Vagina (tissue), 2 donors: ENCODE measurements at places on chromosomes 2 and 18.

- H3K4me1 ChIP-seq: no peaks in the 10 kb centered on the region
- no peak overlapping the region for H3K4me3 ChIP-seq
- no peaks in the 10 kb centered on the region for H3K27me3 ChIP-seq
- DNase-seq: no peak
- H3K27ac ChIP-seq: no peak overlapping the region
These were observed 8.7 kb upstream of the RPRD1A start for GRCh38 chr18:36075862-36076587.

DNA sequence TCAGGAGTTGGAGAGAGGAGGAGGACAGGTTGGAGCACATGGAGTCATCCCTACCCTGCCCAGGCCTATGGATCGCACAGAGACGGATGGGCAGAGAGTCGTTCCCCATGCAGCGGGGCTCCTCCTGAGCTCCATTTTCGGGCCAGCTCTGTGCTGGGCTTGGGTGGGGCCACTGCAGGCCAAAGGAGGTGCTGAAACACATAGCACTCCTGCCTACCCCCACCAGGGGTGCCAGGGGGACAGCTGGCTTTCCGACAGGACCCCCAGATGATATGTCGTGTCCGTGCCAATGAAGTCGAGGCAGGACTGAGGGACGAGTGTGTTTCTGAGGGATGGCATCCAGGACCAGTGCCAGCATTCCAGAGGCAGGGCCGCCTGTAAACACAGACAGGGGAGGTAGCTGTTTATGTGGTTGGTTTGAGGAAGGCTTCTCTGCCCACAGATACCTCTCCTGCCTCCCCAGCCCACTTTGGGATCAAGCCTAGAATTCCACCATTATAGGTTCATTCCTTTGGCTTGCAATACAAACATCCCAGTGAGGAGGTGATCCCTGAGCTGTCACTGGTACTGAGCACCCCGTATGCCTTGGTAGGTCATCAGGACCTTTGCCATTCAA is 116.6 kb downstream of the GLI2 start:
- peaks cover 18% of the 10 kb centered on the region for H3K4me1 ChIP-seq
- no peak overlapping the region for H3K4me3 ChIP-seq
- no peak overlapping the region for H3K27ac ChIP-seq
- no peaks in the 10 kb centered on the region for H3K36me3 ChIP-seq
- no peak for DNase-seq
- no peaks in the 10 kb centered on the region for H3K27me3 ChIP-seq

- no peak for DNase-seq
- no peaks in the 10 kb centered on the region for H3K27me3 ChIP-seq
- H3K4me1 ChIP-seq: no peaks in the 10 kb centered on the region
- H3K27ac ChIP-seq: no peak overlapping the region
These were observed 287.4 kb downstream of the PID1 start for GRCh38 chr2:228983700-228984099.

DNA sequence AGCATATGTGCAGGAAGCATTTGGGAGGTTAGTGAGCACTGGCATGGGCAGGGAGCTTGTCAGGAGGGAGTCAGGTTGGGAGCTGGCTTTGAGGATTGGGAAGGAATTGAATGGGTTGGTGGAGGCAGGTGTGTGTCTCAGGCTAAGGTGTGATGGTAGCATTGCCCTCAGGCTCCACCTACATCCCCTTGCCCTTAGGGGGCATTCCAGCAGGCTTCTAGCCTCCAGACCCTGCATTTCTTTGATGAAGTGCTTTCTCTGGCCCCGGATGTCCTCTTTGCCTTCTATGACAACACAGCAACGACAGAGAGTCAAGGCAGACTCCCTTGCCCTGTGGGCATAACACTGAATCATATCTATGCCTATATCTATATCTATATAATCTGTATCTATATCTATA is 13.5 kb downstream of the RHBDD1 start:
- H3K4me1 ChIP-seq: no peaks in the 10 kb centered on the region
- no peaks in the 10 kb centered on the region for H3K36me3 ChIP-seq
- no peaks in the 10 kb centered on the region for H3K27me3 ChIP-seq
- DNase-seq: no peak
- H3K4me3 ChIP-seq: no peak overlapping the region
- no peak overlapping the region for H3K27ac ChIP-seq

- H3K27ac ChIP-seq: no peak overlapping the region
- no peaks in the 10 kb centered on the region for H3K36me3 ChIP-seq
- peaks cover 43% of the 10 kb centered on the region for H3K4me1 ChIP-seq
- no peaks in the 10 kb centered on the region for H3K27me3 ChIP-seq
- no peak overlapping the region for H3K4me3 ChIP-seq
These were observed 32.2 kb downstream of the ZNF532 start for GRCh38 chr18:58896734-58897508.

GRCh38 chr2:120599656-120600055 is 136.0 kb upstream of the GLI2 start:
- peaks cover 40% of the 10 kb centered on the region for H3K4me1 ChIP-seq
- no peaks in the 10 kb centered on the region for H3K27me3 ChIP-seq
- DNase-seq: no peak
- no peak overlapping the region for H3K4me3 ChIP-seq

- no peak overlapping the region for H3K4me3 ChIP-seq
- H3K36me3 ChIP-seq: no peaks in the 10 kb centered on the region
- no peaks in the 10 kb centered on the region for H3K27me3 ChIP-seq
These were observed 38.7 kb downstream of the PTGR3 start for GRCh38 chr18:75170022-75170789.

DNA sequence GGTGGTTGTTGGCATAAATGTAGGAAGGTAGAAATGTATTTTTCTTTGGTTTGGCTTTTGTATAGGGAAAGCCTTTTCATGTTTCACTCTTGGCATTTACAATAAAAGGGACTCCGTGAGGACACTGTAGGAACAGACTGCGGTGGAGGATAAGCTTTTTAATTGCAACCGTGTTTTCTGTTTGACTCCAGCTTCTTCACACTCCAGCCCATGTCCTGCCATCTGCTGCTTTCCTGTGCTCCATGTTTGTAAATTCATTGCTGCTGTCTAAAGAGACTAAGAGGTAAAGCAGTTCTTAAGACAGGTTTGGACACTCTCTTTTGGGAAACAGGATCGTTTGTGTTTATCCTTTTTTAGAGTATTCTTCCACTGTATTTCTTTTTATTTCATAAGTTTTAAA is 33.3 kb downstream of the WDR75 start:
- H3K36me3 ChIP-seq: no peaks in the 10 kb centered on the region
- DNase-seq: no peak
- no peak overlapping the region for H3K4me3 ChIP-seq
- no peaks in the 10 kb centered on the region for H3K27me3 ChIP-seq
- H3K4me1 ChIP-seq: no peaks in the 10 kb centered on the region

- H3K36me3 ChIP-seq: no peaks in the 10 kb centered on the region
- no peaks in the 10 kb centered on the region for H3K27me3 ChIP-seq
- no peak overlapping the region for H3K4me3 ChIP-seq
- DNase-seq: no peak
- no peak overlapping the region for H3K27ac ChIP-seq
- H3K4me1 ChIP-seq: no peaks in the 10 kb centered on the region
These were observed 937.8 kb upstream of the LRATD1 start for GRCh38 chr2:13694673-13695072.

- H3K4me1 ChIP-seq: peaks cover 7% of the 10 kb centered on the region
- H3K27ac ChIP-seq: no peak overlapping the region
- no peak overlapping the region for H3K4me3 ChIP-seq
- H3K27me3 ChIP-seq: no peaks in the 10 kb centered on the region
These were observed 195.4 kb downstream of the SPP2 start for GRCh38 chr2:234245945-234246344.
